ENCODE measurements at places on chromosomes 12 and 14. TPM values are rescaled to one million over a fixed set of nuclear protein-coding genes. Genes with fewer than 3 reads are reported as not detected.

The DIO2 gene
- not detected for total RNA-seq

The DEPDC4 gene
- total RNA-seq = 2.3 TPM

The GPX2 gene
- total RNA-seq = not detected

The RHOJ gene
- not detected for total RNA-seq

The C1R gene
- total RNA-seq = 6.4 TPM

The BEST3 gene
- total RNA-seq = not detected

GRCh38 chr12:3816266-3816665, 56.9 kb downstream of the PARP11 start:
- no peaks in the 10 kb centered on the region for H3K4me1 ChIP-seq
- peaks cover 24% of the 10 kb centered on the region for H3K36me3 ChIP-seq
- no peak overlapping the region for H3K27ac ChIP-seq
- DNase-seq = no peak

- peaks cover 21% of the 10 kb centered on the region for H3K4me1 ChIP-seq
- H3K27ac ChIP-seq = no peak overlapping the region
- H3K36me3 ChIP-seq = peaks cover 19% of the 10 kb centered on the region
- DNase-seq = no peak
- no peak overlapping the region for H3K4me3 ChIP-seq
These were observed 348.5 kb upstream of the RGS6 start for GRCh38 chr14:71583705-71584104.

DNA sequence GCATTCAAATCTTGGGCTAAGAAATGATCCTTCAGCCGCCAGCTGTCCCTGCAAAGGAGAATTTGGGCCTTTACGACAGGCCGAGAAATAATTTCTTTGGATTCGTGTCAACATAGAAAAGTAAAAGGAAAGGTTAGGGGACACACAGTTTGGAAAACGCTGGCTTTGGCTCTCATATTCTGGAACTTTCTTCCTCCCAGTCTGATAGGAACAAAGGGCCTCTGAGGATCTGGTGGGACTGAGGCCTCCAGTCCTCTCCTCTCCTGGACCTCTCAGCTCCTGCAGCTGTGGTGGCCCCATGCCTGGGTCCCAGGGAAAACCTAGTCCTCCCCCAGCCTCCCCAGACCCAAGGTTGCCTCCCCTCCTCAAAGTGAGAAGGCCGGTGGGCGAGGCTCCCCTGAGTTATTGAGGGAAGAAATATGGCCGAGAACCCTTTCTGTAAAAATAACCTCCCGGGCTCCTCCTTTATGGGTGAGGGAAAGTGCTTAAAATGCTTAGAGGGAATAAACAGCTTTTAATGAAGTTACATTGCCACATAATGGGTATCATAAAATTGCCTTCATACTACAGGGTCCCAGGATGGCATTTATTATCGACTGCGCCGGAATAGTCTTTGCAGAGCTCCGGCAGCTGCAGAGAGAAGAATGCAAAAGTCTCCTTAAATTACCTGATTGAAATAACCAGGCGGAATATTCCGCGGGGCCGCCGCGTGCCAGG, 188.3 kb downstream of the PHETA1 start:
- peaks cover 6% of the 10 kb centered on the region for H3K4me1 ChIP-seq
- peaks cover 35% of the 10 kb centered on the region for H3K27me3 ChIP-seq
- no peaks in the 10 kb centered on the region for H3K36me3 ChIP-seq

DNA sequence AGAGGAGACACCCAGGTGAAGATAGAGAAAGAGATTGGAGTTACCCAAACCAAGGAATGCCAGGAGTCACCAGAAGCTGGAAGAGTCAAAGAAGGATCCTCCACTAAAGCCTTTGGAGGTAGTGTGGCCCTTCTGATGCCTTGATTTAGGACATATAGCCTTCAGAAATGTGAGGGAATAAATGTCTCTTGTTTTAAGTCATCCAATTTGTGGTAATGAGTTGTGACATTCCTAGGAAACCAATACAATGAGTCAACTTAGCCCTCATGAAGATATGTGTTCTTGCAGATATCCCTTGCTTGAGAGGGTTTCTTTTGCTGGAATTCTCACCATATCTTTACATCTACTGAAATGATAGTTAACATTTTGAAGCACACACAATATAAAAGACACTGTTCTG, 58.8 kb downstream of the CCER1 start:
- H3K4me1 ChIP-seq = no peaks in the 10 kb centered on the region
- no peak for DNase-seq
- H3K4me3 ChIP-seq = no peak overlapping the region
- no peak overlapping the region for H3K27ac ChIP-seq

- no peak overlapping the region for H3K4me3 ChIP-seq
- H3K4me1 ChIP-seq = peaks cover 50% of the 10 kb centered on the region
- H3K27ac ChIP-seq = peak overlapping the region; percentile 57
- peaks cover 45% of the 10 kb centered on the region for H3K36me3 ChIP-seq
These were observed 7.8 kb downstream of the CRACR2A start for GRCh38 chr12:3745152-3745551.

DNA sequence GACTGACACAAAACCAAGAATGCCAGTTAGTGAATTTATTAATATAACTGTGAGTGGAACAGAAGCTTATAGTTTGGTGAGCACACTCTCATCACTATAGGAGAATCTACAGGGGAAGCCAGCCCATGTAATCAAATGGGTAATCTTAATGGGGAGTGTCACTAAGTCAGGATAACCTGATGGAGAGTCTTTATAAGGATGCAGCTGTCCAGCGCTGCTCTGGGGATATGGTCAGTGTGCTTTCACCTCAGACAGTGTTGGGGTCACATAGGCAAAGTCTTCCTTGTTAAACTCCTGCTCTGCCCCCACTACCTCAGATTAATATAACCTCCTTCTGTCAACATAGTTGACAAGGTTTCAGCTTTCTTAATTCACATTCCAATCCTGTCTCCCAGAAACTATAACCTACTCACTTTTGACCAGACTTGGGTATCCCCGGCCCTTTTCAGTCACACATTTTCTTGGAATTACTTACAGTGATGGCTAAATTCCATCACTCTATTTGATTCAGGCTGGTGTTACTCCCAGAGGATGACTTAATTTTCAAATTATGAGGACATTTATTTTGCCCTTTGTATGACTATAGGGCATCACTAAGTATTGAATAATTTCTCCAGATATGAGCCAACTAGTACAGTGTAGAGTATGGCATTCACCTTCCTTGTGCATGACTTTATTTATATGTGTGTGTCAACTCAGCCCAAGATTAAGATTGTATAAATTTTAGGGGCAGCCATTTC, 13.2 kb downstream of the STK38L start:
- no peak overlapping the region for H3K27ac ChIP-seq
- no peak for DNase-seq
- peaks cover 18% of the 10 kb centered on the region for H3K4me1 ChIP-seq
- peaks cover 22% of the 10 kb centered on the region for H3K36me3 ChIP-seq
- H3K27me3 ChIP-seq = no peaks in the 10 kb centered on the region

GRCh38 chr12:121190523-121191031, 19.4 kb upstream of the P2RX4 start:
- DNase-seq = no peak
- no peak overlapping the region for H3K4me3 ChIP-seq
- peaks cover 8% of the 10 kb centered on the region for H3K4me1 ChIP-seq

GRCh38 chr12:49609059-49609874, 3.8 kb upstream of the FAM186B start:
- peaks cover 4% of the 10 kb centered on the region for H3K27me3 ChIP-seq
- no peak for DNase-seq
- H3K4me3 ChIP-seq = no peak overlapping the region
- no peak overlapping the region for H3K27ac ChIP-seq
- peaks cover 8% of the 10 kb centered on the region for H3K4me1 ChIP-seq
- peaks cover 5% of the 10 kb centered on the region for H3K36me3 ChIP-seq

- no peak for DNase-seq
- no peak overlapping the region for H3K27ac ChIP-seq
- H3K4me1 ChIP-seq = peaks cover 4% of the 10 kb centered on the region
- no peak overlapping the region for H3K4me3 ChIP-seq
These were observed 505.9 kb downstream of the FLRT2 start for GRCh38 chr14:86035882-86036281.

- no peaks in the 10 kb centered on the region for H3K4me1 ChIP-seq
- H3K36me3 ChIP-seq = no peaks in the 10 kb centered on the region
- H3K27ac ChIP-seq = no peak overlapping the region
These were observed 14.6 kb downstream of the C14orf132 start for GRCh38 chr14:96053600-96054381.

DNA sequence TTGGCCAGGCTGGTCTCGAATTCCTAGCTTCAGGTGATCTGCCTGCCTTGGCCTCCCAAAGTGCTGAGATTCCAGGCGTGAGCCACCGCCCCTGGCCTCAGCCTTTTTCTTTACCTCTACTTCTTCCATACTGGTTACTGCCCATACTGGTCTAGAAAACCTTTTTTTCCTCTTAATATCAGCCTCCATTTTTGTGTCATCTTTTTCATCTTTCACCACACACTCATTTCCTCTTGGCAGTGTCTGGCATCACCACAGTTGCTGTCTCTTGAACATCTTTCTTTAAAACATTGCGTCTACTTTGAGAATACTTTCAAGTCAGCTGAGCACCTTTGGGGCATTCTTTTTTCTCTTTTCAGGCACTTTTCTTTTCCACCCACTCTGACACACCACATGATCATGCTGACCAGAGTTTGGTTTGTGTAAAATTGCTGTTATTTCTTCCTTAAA, 32.7 kb downstream of the DDX47 start:
- H3K36me3 ChIP-seq = peaks cover 11% of the 10 kb centered on the region
- H3K27me3 ChIP-seq = no peaks in the 10 kb centered on the region
- H3K27ac ChIP-seq = no peak overlapping the region
- H3K4me3 ChIP-seq = no peak overlapping the region
- H3K4me1 ChIP-seq = peaks cover 16% of the 10 kb centered on the region

DNA sequence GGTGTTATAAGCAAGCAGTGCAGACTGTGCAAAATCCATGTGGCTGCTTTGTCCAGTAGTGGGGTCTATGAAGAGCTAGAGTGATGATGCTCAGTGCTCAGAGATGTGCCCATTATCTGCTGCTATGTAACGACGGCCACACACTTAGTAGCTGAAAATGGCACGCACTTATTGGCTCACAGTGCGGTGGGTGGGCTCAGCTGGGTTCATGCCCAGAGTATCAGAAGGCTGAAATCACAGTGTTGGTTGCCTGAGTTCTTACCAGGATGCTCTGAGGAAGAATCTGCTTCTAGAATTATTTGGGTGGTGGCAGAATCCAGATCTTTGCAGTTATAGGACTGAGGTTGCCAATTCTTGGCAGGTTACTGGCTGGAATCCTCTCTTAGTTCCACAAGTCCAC, 124.7 kb downstream of the SLC15A4 start:
- H3K4me1 ChIP-seq = no peaks in the 10 kb centered on the region
- no peak overlapping the region for H3K27ac ChIP-seq
- H3K4me3 ChIP-seq = no peak overlapping the region
- no peak for DNase-seq
- H3K36me3 ChIP-seq = no peaks in the 10 kb centered on the region

DNA sequence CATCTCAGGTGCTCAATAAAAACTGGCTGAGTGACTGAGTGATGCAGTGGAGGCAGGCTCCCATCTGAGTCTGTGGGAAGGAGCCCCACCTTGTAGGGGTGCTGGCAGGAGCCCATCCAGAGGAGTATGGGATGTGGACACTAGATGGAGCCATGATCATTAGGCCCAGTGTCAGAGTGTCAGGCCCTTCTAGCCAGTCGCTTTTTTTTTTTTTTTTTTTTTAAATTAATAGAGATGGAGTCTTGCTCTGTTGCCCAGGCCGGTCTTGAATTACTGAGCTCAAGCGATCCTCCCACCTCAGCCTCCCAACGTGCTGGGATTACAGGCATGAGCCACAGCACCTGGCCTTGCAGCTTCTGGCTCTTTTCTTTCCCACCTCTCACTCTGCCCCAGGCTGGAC, 11.5 kb downstream of the RITA1 start:
- H3K4me1 ChIP-seq = peaks cover 13% of the 10 kb centered on the region
- H3K36me3 ChIP-seq = peaks cover 4% of the 10 kb centered on the region
- H3K4me3 ChIP-seq = no peak overlapping the region
- no peak overlapping the region for H3K27ac ChIP-seq

GRCh38 chr12:46523863-46524770, 151.5 kb upstream of the SLC38A2 start:
- DNase-seq = peak; percentile 54
- H3K4me1 ChIP-seq = peaks cover 40% of the 10 kb centered on the region
- peaks cover 35% of the 10 kb centered on the region for H3K36me3 ChIP-seq
- peak overlapping the region; percentile 96 for H3K27ac ChIP-seq
- H3K4me3 ChIP-seq = peak overlapping the region; percentile 77
- H3K27me3 ChIP-seq = no peaks in the 10 kb centered on the region

DNA sequence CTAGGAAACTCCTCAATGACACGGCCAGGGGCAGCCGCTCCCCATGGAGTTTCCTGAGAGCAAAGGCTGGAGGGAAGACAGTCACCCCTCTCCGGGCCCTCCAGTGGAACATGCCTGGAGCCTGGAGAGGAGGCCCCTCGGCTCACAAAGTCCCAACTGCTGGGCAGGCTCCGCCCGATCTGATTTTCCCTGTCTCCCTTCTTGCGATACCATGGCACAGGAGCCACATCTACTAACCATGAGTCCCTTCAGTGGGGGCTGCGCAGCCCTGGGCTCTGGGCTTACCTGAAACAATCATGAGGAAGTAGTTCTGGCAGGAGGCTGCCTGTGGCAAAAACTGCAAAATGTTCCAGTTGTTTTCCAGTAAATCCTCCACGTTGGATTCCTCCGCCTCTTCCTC, 15.3 kb downstream of the P2RX2 start:
- no peaks in the 10 kb centered on the region for H3K27me3 ChIP-seq
- H3K4me1 ChIP-seq = peaks cover 10% of the 10 kb centered on the region
- H3K4me3 ChIP-seq = no peak overlapping the region
- DNase-seq = no peak
- H3K36me3 ChIP-seq = peaks cover 47% of the 10 kb centered on the region

DNA sequence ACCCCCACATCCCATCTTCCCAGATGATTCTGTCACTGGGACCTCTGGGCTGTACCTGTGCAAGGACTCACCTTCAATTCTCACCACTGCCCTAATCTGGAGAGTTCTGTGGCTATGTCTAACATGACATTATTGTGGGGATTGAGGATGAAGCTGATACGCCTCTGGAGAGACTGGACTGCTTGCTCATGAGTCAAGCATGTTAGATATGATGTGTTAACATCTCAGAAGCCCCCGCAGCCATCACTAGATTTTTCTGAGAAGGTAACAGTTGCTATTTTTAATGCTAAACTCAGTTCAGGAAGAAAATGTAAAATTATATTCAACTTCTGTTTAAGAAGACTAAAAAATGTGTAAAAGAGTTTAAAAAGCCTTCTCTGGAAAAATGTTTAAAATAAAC, 25.7 kb downstream of the JKAMP start:
- H3K36me3 ChIP-seq = no peaks in the 10 kb centered on the region
- H3K4me3 ChIP-seq = no peak overlapping the region
- peaks cover 18% of the 10 kb centered on the region for H3K27me3 ChIP-seq
- H3K27ac ChIP-seq = no peak overlapping the region

All from activated naive CD8-positive, alpha-beta T cell treated with anti-CD3 and anti-CD28 coated beads, Interleukin-2, amount 10 ng/mL, durations not matched to agents 7 days and 5 days (primary cell).